Right cardiac atrium (tissue), 5 donors: ENCODE measurements at places on chromosomes 1 and 21. TPM values are rescaled to one million over a fixed set of nuclear protein-coding genes. Genes with fewer than 3 reads are reported as not detected.

Gene FAM151A
- polyA plus RNA-seq = 0.43 TPM

Gene MFSD2A
- polyA plus RNA-seq = 0.43 TPM

Gene MIER1
- polyA plus RNA-seq = 8.9 TPM

Gene HAPLN2
- polyA plus RNA-seq = 2.0 TPM

Gene RXRG
- 1.4 TPM for polyA plus RNA-seq

Gene ERICH3
- polyA plus RNA-seq = 0.07 TPM

Gene KIFAP3
- 25.6 TPM for polyA plus RNA-seq

Gene HPCAL4
- polyA plus RNA-seq = 2.8 TPM

Gene PTPRU
- 24.6 TPM for polyA plus RNA-seq

Gene PCP4L1
- 0.45 TPM for polyA plus RNA-seq

Gene DCST1
- polyA plus RNA-seq = not detected
